ENCODE measurements at places on chromosomes 1 and 21.

DNA sequence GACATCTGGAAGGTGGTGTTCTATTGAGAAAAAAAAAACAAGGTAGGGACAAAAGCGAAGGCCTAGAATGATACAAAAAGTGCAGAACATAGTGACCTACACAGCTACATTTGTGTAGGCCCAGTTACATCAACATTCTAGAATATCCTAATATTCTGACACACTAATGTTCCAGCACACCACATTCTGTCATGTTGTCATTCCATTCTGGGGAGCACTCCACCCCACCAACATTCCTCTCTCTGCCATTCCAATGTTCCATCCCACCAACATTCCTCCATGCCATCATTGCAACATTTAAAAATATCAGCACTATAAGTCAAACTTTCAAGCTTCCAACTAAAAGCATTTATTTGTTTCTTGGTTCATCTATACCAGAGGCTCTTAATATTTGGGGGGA is 28.5 kb downstream of the COA7 start:
- peak; percentile 88 for DNase-seq

GRCh38 chr1:2971609-2972008 is 49.7 kb upstream of the ACTRT2 start:
- DNase-seq: no peak

GRCh38 chr1:178500091-178500770 is 3.5 kb upstream of the CLEC20A start:
- DNase-seq: no peak

GRCh38 chr1:211910113-211910884 is 79.7 kb upstream of the LPGAT1 start:
- DNase-seq: no peak

- DNase-seq: no peak
Observed at GRCh38 chr1:239718571-239718970, 332.2 kb downstream of the CHRM3 start.

GRCh38 chr1:164728719-164729118 is 169.7 kb downstream of the PBX1 start:
- DNase-seq: no peak

DNA sequence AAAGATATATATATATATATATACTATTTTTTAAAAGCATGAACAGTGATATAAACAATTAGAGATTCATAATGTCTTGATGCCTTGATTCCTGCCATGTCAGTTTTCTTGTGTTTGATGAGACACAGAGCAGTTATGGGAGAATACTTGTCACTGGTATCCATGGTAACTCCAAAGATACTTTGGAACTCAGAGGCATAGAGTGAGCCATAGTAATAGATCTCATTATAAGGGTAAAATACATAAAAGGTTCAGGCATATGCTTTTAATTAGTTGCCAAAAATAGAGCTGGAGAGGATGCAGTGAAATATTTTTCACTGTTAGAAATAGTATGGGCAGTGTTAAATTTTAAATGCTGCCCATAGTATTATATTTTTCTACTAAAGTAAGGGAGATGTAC is 134.1 kb downstream of the SYT14 start:
- no peak for DNase-seq

DNA sequence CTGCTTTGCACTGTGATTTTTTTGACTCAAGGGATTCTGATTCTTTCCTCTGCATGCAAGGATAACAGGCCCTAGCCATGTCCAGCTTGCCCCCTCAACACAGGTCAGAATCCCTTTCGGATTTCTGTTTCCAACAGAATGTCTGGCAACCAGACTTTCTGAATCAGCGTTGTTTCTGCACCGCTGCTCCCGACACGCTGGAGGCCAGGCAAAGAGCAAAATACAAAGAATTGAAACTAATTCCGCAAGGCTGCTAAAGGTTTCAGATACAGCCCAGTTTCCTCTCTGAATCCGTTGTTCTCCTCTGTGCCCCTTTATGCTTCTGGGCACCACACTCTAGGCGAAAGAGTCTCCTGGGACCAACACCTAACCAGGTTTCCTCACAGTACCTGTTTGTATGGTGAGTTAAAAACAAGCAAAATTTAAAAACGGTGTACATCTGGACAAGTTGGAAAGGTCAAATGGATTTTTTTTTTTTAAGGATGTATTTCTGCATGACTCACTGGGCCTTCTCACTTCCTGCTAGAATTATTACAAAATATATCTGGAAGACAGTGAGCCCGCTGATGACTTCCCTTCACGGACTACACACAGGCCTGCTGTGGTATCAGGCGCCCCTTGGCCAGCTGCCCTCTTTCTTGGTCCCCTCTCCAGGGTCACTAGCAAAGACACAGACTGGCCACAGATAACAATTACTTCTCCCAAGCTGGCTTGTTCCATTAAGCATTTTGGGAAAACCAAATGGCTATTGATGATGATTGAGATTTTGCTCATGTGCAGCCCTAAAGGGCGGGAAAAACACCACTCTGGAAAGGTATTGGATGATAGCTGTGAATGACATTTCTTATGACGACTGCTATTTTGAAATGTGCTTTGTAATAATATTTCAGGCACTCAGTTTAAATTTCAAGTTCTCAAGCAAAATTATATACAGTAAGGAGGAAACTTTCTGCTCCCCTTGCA is 118.3 kb downstream of the TGFB2 start:
- peak; percentile 51 for DNase-seq
